Activated CD8-positive, alpha-beta memory T cell treated with anti-CD3 and anti-CD28 coated beads, Interleukin-2, amount 10 ng/mL, durations not matched to agents 7 days and 5 days (primary cell): ENCODE measurements at places on chromosomes 16 and 17.
A peak's percentile ranks its signal among the peaks of the same experiment; 100 is the strongest.

DNA sequence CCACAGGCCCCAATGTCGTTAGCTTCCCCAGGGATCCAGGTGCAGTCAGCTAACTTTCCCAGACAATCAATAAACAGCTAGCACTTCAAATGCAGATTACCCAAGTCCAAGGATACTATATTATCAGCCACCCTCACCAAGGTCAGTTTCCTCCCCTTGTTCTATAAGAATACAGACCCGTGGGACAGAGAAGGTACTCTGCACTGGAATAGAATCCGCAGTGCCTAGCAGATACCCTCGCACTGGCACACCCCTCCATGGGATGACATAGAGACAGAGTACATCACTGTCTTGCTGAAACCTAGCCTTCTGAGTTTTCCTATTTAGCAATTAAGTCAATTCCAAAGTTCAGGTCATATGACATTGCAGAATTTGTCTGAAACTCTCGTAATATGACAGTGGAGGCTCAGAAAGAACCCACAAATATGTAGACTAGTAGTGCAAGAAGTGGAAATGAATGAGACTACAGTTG, 40.0 kb upstream of the ABCA10 start:
- H3K27ac ChIP-seq = no peak overlapping the region
- no peak for DNase-seq
- no peaks in the 10 kb centered on the region for H3K27me3 ChIP-seq
- H3K4me3 ChIP-seq = no peak overlapping the region
- peaks cover 4% of the 10 kb centered on the region for H3K36me3 ChIP-seq
- peaks cover 3% of the 10 kb centered on the region for H3K4me1 ChIP-seq

- H3K27me3 ChIP-seq = no peaks in the 10 kb centered on the region
- no peak for DNase-seq
- H3K36me3 ChIP-seq = no peaks in the 10 kb centered on the region
These were observed 20.5 kb upstream of the PABPN1L start for GRCh38 chr16:88886845-88887521.

- no peak overlapping the region for H3K27ac ChIP-seq
- H3K27me3 ChIP-seq = peaks cover 3% of the 10 kb centered on the region
- no peak for DNase-seq
These were observed 32.1 kb downstream of the CCDC40 start for GRCh38 chr17:80068301-80069222.

GRCh38 chr16:51166541-51166940, 15.5 kb upstream of the SALL1 start:
- H3K27ac ChIP-seq = no peak overlapping the region
- no peaks in the 10 kb centered on the region for H3K4me1 ChIP-seq
- H3K4me3 ChIP-seq = no peak overlapping the region
- no peak for DNase-seq
- H3K27me3 ChIP-seq = no peaks in the 10 kb centered on the region
- no peaks in the 10 kb centered on the region for H3K36me3 ChIP-seq

GRCh38 chr17:81868674-81869220, 2.4 kb downstream of the ARHGDIA start:
- H3K4me3 ChIP-seq = no peak overlapping the region
- peaks cover 42% of the 10 kb centered on the region for H3K4me1 ChIP-seq
- H3K27ac ChIP-seq = peak overlapping the region; percentile 91
- peak; percentile 48 for DNase-seq
- peaks cover 22% of the 10 kb centered on the region for H3K36me3 ChIP-seq

DNA sequence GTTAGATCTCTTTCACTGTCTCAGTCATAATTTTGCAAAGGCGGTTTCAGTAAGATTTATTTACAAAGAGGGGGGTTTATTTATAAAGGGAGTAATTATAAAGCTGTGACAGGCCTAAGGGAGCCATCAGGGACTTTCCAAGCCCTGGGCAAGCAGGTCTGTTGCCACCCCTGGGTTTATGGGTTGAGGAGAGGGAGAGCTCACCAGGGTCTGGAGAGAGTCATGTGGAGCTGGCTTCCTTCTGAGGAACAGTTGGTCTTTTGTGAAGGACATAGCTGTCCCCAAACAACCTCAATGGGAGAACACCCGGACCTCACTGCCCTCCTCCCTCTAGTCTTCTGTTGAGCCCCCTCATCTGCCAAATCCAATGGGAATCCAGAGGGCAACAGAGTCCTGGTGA, 9.8 kb downstream of the ITGAM start:
- peaks cover 25% of the 10 kb centered on the region for H3K4me1 ChIP-seq
- DNase-seq = no peak
- H3K4me3 ChIP-seq = no peak overlapping the region
- H3K36me3 ChIP-seq = peaks cover 21% of the 10 kb centered on the region
- H3K27ac ChIP-seq = no peak overlapping the region
- H3K27me3 ChIP-seq = no peaks in the 10 kb centered on the region

GRCh38 chr17:50149417-50150353, 792 bp downstream of the PPP1R9B start:
- peak overlapping the region; percentile 83 for H3K27ac ChIP-seq
- peaks cover 16% of the 10 kb centered on the region for H3K36me3 ChIP-seq
- H3K4me1 ChIP-seq = peaks cover 44% of the 10 kb centered on the region
- H3K4me3 ChIP-seq = peak overlapping the region; percentile 80
- DNase-seq = peak; percentile 74

DNA sequence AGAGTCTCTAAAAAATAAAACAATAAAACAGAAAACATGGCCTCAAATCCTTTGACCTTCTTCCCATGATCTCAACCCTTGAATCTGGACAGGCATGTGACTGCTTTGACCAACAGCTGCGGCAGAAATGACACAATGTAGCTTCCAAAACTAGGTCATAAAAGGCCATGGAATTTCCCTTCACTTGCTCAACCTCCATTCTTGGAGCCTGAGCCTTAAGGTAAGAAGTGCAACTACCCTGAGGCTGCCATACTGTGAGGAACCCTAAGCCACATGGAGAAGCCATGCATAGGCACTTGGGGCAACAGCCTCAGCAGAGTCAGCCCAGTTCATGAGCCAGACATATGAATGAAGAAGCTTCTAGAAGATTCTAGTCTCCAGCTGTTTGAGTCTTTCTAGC, 75.7 kb upstream of the BRD7 start:
- H3K4me1 ChIP-seq = no peaks in the 10 kb centered on the region
- no peak overlapping the region for H3K27ac ChIP-seq
- no peak for DNase-seq

DNA sequence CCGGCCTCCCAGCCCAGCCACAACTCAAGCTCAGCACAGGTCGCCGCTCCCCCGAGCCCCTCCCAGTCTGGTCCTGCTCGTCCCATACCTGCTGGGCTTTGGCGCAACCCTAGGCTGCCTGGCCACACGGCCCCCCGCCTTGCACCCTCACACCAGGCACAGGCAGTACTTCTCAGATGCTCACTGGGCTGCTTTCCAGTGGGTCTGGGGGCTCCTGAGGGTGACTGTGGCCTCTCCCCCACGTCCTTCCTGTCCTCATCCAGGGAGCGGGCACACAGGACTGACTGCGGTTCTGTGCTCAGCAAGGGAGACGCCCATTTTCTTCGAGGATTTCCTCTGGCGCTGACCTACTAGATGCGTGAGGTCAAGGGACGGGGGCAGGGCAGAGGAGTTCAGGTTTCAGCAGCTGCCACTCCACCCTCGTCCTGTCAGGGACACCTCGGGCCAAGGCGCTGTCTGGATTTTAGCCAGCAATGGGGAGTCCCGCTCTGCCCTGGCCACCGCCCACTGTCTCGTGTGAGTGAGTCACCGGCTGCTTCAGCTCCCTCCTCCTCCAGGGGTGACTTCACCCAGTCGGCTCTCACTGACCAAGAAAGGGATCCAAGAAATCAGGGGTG, 115.8 kb downstream of the NPIPB11 start:
- peak; percentile 80 for DNase-seq
- H3K27ac ChIP-seq = no peak overlapping the region
- H3K36me3 ChIP-seq = no peaks in the 10 kb centered on the region

DNA sequence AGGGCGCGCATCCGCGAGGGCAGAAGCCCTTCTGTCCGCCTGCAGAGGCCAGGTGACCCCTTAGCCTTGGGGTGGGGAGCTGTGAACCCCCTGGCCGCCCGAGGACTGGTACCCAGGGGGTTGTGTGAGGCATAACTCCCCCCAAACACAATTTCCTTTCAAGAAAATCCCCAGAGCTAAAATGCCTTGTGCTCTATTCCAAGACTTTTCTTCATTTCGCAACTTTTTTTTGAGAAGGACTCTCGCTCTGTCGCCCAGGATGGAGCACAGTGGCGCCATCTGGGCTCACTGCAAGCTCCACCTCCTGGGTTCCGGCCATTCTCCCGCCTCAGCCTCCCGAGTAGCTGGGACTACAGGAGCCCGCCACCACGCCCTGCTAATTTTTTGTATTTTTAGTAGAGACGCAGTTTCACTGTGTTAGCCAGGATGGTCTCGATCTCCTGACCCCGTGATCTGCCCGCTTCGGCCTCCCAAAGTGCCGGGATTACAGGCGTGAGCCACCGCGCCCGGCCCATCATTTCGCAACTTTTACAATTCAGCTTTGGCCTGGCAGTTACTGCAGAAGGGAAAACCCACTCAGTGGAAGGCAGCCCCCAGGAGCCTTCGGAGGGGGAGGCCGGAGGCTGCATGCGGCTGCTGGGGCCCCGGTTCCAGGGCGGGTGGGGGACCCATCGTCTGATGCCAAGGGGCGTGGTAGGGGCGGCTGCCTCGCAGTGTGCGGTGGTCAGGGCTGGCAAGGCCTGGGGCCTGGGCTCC, 963 bp upstream of the APRT start:
- H3K27ac ChIP-seq = peak overlapping the region; percentile 90
- peaks cover 25% of the 10 kb centered on the region for H3K4me1 ChIP-seq
- H3K36me3 ChIP-seq = peaks cover 12% of the 10 kb centered on the region
- H3K27me3 ChIP-seq = no peaks in the 10 kb centered on the region
- no peak for DNase-seq

DNA sequence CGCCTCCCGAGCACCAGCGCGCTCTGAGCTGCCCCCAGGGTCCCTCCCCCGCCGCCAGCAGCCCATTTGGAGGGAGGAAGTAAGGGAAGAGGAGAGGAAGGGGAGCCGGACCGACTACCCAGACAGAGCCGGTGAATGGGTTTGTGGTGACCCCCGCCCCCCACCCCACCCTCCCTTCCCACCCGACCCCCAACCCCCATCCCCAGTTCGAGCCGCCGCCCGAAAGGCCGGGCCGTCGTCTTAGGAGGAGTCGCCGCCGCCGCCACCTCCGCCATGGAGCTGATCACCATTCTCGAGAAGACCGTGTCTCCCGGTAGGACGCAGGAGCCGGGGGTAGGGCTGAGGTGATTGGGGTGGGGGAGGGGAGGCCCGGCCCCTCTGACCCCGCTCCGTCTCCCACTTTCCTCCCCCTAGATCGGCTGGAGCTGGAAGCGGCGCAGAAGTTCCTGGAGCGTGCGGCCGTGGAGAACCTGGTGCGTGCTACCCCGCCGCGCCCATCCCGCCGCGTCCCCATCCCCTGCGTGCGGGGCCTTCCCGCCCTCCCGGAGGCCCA, 329 bp downstream of the KPNB1 start:
- DNase-seq = peak; percentile 77
- H3K4me1 ChIP-seq = peaks cover 45% of the 10 kb centered on the region
- peaks cover 39% of the 10 kb centered on the region for H3K36me3 ChIP-seq
- H3K4me3 ChIP-seq = peak overlapping the region; percentile 99

DNA sequence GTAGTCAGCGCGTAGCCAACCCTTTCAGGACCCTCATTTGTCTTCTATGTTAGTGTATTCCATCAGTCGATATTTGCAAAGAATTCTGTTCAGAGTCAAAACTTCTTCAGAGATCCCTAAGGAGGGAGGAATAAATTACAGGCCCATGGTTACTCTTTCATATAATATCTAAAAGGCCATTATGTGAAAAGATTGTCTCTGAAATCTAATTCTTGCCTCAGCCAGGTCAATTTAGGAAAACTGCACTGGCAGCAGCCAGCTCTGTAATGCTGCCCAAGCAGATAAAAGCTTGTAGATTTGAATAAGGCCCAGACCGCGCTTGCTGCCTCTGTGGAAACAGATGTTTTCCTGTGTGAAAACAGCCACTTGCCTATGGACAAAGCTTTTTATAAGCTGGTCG, 379.8 kb downstream of the CNTNAP4 start:
- H3K36me3 ChIP-seq = no peaks in the 10 kb centered on the region
- H3K4me1 ChIP-seq = no peaks in the 10 kb centered on the region
- DNase-seq = no peak

GRCh38 chr17:50087912-50088405, 7.2 kb upstream of the PDK2 start:
- no peaks in the 10 kb centered on the region for H3K36me3 ChIP-seq
- no peak overlapping the region for H3K27ac ChIP-seq
- no peak for DNase-seq
- no peak overlapping the region for H3K4me3 ChIP-seq

DNA sequence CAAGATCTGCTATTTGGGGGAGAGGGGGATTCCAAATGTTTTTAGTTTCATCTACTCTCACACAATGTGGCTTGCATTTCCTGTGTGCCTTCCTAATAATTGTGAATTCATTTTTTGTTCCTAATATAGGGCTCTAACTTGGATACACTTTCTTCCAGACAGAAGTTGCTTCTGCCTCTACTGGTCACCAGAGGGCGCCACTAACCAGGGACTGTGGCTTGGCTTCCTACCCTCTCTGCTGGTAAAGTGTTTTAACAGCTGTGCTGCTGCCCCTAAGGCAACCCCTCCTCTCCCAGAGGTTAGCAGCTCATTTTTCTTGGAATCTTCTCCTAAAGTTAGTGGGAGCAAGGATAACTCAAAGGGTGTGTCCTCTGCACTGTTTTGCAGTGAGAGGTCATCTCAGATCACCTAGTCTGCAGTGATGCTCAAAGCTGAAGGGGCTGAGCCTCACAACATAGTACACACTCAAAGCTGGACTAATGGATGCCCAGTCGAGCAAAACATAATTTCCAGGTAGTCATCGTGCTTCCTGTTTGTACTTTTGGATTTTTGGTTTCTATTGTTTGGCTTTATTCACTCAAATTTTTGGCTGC, 5.0 kb upstream of the PRSS54 start:
- no peaks in the 10 kb centered on the region for H3K36me3 ChIP-seq
- peaks cover 26% of the 10 kb centered on the region for H3K27me3 ChIP-seq
- no peak overlapping the region for H3K4me3 ChIP-seq
- peak; percentile 49 for DNase-seq

DNA sequence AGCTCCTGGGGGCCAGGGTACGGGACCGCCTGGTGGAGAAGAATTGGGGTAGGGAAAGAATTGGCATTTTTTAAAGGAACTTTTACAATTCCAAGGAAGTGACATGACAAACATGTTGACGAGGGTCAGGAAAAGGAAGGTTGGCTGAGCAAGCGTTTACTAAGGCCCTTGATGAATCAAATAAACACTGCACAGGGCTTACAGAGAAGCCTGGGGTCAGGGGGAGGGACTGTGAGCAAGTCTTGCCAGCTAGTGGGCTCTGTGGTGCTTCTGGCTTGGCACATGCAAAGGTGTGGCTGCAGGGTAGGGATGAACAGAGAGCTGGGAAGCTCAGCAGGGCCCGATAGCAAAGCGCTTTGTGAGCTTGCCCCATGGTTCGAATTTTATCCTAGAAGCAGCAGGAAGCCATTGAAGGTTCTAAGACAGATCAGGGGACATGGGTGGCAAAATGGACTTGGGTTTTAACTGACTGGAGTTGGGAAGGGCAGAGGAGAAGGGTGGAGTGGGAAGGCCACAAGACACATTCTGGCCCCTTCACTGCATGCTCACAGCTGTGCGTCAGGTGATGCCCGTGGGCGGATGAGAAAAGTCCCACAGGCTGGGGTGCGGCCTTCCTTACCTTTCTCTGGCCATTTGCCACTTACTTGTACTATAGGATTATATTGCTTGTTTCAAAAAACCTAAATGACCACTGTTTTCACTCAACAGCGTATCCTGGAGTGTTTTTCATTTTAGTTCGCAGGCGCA, 117.8 kb downstream of the SOCS1 start:
- DNase-seq = no peak
- peaks cover 47% of the 10 kb centered on the region for H3K4me1 ChIP-seq
- H3K36me3 ChIP-seq = peaks cover 22% of the 10 kb centered on the region
- no peak overlapping the region for H3K27ac ChIP-seq
- H3K4me3 ChIP-seq = no peak overlapping the region
- H3K27me3 ChIP-seq = no peaks in the 10 kb centered on the region
